ENCODE measurements at places on chromosomes 2 and 18.
A peak's percentile ranks its signal among the peaks of the same experiment; 100 is the strongest.

DNA sequence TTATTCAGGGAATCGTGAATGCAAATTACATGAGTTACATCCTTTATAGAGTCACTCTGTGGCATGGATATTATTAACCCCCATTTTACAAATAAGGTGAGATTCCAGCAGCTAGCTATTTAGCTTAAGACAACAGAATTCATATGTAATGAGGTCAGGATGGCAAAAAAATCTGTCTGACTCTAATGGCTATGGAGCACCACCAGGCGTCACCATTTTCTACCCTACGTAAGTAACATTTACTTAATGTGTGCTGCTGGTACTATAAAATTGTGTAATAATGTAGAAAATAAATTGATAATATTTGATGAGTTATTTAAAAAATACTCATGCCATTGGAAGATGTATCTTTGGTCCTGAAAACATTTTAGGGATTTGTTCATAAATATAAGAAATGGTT lies 2040.1 kb upstream of the LRRTM1 start:
- DNase-seq, result no peak

DNA sequence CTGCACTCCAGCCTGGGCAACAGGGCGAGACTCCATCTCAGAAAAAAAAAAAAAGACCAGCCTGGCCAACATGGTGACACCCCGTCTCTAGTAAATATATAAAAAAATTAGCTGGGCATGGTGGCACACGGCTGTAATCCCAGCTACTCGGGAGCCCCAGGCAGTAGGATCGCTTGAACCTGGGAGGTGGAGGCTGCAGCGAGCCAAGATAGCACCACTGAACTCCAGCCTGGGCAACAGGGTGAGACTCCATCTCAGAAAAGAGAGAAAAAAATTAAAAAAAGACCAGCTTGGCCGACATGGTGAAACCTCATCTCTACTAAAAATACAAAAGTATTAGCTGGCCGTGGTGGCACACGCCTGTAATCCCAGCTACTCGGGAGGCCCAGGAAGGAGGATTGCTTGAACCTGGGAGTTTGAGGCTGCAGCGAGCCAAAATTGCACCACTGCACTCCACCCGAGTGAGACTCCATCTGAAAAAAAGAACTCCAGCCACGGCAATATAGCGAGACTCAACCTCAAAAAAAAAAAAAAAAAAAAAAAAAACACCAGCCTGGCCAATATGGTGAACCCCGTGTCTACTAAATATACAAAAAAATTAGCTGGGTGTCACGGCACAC lies 346.1 kb upstream of the PLGLB2 start:
- no peak for DNase-seq

GRCh38 chr2:130821867-130822266 lies 14.8 kb upstream of the ARHGEF4 start:
- no peak for DNase-seq

- DNase-seq, result no peak
Observed at GRCh38 chr2:210524533-210524932, 31.9 kb upstream of the CPS1 start.

GRCh38 chr18:74868461-74868860 lies 270.8 kb downstream of the ZNF407 start:
- DNase-seq, result no peak

- peak; percentile 95 for DNase-seq
Observed at GRCh38 chr2:43073401-43073825, 153.0 kb downstream of the ZFP36L2 start.

- peak; percentile 70 for DNase-seq
Observed at GRCh38 chr18:36130039-36130831, 536 bp downstream of the ELP2 start.

DNA sequence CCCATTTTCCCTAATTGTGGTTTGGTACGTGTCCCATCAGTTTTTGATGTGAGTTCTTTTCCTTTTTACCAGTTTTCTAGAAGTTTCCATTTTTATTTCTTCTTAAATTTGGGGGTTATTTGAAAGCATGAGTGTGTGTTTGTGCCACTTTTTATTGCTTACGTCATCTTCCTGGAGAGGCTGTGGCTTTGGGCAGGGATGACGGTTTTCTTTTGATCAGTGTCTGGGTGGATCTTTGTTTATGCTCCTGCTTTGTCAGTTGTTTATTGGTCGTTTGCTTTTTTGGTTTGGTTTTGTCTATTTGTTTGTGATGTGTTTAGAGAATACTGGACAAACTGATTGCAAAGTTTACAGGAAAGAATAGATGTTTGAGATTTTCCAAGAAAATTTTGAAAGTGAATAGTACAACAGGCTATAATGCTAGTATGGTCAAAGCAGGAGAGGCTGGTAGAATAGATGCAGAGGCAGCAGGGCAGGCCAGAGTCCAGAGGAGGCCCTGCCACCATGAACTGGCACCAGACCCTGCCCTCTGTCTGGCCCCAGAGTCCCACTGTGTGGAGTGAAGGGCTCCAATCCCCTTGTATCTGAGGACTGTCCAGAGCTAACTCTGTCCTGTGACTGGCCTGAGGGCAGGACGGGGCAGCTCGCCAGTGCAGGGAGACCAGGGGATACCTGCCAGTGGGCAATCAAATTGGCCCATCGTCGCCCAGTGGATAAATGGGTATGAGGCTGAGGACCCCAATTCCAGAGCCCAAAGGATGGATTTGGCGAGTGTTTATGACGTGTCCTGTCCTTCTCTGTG lies 23.4 kb upstream of the SNED1 start:
- no peak for DNase-seq

DNA sequence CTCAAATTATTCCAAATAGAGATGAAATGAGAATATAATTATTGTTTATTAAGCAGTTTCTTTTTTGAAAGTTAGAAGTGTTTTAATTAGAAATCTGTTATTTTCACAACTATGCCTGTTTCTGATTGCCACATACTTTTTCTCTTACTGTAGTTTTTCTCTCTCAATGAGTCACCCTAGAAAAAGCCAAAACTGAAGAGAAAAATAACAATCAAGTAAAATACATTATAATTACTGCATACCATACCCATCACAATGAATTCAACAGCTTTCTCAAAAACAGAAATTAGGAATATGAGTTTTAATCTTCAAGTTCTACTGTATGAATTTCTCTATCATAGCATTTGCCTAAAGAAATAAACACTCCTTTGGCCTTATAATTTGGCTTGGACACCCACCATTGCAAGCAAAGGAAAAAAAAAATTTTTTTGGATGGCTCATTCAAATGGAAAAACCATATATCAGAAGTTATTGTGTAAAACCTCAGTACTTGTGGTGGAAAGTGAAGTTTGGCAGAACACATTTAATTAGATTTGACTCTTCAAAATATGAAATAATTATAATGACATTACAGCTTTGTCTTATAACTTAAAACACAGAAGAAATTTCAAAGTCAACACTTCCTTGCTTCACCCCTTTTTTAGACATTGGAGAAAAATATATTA lies 138.5 kb downstream of the DYM start:
- no peak for DNase-seq
